ENCODE measurements at places on chromosomes 2 and 18. TPM values are rescaled to one million over a fixed set of nuclear protein-coding genes. Genes with fewer than 3 reads are reported as not detected.

Gene ONECUT2
- not detected for total RNA-seq

Gene ESPNL
- total RNA-seq = 0.60 TPM

Gene STARD6
- 0.17 TPM for total RNA-seq

Gene REG1B
- total RNA-seq = not detected

Gene CXCR2
- not detected for total RNA-seq

Gene GCC2
- 14.1 TPM for total RNA-seq

All from bronchial smooth muscle cell (primary cell).